ENCODE measurements at places on chromosomes 6 and 20. TPM values are rescaled to one million over a fixed set of nuclear protein-coding genes. Genes with fewer than 3 reads are reported as not detected.

- no peak for DNase-seq
Measured at GRCh38 chr6:44116641-44117382, 10.4 kb downstream of the MRPL14 start.

The ADTRP gene
- total RNA-seq, result 0.86 TPM

- no peak for DNase-seq
Measured at GRCh38 chr6:91534614-91535013, 947.7 kb upstream of the MAP3K7 start.

The TMEM74B gene
- 25.7 TPM for total RNA-seq

- no peak for DNase-seq
Measured at GRCh38 chr6:48973491-48973890, 489.6 kb downstream of the MMUT start.

The VNN1 gene
- not detected for total RNA-seq

GRCh38 chr20:49543858-49544437, 24.0 kb downstream of the PTGIS start:
- DNase-seq, result no peak

DNA sequence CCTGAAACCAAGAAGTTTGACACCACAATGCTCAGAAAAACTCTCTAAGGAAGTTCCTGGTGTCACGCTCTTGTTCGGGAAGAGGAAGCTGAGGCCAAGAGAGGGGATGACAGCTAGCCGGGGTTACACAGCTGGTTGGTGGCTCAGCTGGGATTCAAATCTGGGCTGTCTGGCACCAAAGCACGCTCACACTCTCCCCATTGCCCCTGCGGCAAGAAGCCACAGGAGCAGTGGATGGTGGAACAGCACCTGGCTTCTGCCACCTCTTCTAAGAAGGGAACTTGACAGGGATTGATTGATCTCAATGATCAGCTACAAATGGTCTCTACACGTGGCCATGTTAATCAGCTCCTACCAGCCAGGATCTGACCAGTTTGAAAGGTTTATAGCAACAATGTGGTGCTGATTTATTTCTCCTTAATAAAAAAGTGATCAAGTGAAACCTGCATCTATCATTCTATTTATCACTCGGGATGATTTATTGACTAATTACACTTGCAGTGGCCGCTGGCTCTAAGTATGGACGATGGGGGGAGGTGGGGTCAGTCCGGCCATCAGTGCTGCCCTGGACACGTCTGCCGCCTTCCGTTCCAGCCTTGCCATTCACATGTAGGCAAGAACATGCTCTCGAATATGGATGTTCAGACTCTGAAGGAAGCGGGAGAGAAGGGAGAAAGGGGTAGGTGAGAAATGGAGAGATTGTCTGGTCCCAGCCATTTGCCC, 71.9 kb upstream of the TOP1 start:
- no peak for DNase-seq

DNA sequence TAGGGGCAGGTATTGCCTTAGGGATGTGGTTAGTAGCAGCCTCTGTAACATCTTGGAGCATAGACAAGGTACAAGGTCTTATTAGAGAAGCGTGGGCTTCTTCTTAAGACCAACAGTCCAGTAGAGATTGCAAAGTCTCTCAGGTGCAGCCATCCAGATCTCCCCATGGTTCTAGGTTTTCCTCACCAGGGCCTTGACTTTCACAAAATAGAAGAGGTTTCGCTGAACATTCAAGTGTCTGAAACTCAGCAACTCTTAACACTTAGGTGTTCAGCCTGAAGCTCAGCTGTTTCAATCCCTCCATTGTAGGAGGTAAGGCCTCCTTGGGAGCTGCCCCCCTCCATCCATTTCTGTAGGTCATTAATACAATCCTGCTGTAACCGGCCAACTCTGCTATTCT, 44.4 kb downstream of the GOPC start:
- DNase-seq, result no peak

GRCh38 chr6:100620085-100620840, 155.5 kb upstream of the SIM1 start:
- DNase-seq, result no peak

The SLPI gene
- total RNA-seq, result 5.4 TPM

The NOTCH4 gene
- 0.81 TPM for total RNA-seq

The CLDN20 gene
- total RNA-seq, result not detected

- peak; percentile 40 for DNase-seq
Measured at GRCh38 chr6:132300323-132300949, 100.8 kb downstream of the MOXD1 start.

DNA sequence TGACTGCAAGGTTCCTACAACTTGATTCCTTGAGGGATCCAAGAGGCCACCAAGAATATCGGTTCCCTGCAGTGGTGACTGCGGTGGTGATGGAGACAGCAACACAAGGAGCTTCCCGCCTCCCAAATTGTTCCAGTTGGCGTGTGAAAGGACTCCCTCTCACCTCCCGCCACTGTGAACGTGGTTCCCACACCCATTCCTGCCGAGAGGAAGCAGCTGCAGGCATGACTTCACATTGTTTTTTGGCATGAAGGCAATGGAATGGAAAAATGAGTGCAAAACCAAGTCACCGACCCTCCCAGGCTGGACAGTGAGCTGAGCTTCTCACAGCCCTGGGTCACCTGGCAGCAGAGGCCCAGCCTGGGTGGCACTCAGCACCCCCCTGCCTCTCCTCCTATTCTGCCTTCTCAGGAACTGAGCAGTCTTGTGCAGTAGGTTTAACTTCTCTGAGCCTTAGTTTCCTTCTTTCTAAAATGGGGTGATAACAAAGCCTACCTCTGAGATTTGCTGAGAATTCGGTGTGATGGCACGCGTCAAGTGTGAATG, 75.0 kb downstream of the CNKSR3 start:
- no peak for DNase-seq

GRCh38 chr20:18436847-18437246, 30.0 kb downstream of the DZANK1 start:
- no peak for DNase-seq

The COX4I2 gene
- not detected for total RNA-seq

GRCh38 chr6:82761674-82762345, 303.8 kb downstream of the UBE3D start:
- no peak for DNase-seq

GRCh38 chr20:62482146-62482809, 6.5 kb upstream of the GATA5 start:
- DNase-seq, result no peak

GRCh38 chr6:52155791-52156576, 30.2 kb upstream of the IL17A start:
- DNase-seq, result no peak

GRCh38 chr20:48219306-48219705, 434.0 kb upstream of the SULF2 start:
- DNase-seq, result no peak

DNA sequence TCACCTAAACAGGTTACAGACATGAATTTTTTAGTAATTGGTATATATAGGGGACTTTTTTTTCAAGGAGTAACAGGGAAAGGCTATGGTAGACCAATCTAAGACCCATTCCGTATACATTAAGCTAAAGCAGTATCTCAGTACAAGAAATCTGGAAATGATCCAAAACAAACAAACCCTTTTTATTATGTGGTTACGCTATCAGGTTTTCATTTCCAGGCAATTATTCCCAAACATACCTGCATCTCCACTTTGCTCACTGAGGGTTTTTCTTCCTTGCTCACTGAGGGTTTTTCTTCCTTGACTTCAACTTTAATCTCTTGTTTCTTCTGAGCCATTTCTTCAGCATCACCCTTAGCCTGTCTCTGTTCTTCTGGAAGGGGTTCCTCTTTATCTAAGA, 107.3 kb downstream of the EPB41L2 start:
- no peak for DNase-seq

DNA sequence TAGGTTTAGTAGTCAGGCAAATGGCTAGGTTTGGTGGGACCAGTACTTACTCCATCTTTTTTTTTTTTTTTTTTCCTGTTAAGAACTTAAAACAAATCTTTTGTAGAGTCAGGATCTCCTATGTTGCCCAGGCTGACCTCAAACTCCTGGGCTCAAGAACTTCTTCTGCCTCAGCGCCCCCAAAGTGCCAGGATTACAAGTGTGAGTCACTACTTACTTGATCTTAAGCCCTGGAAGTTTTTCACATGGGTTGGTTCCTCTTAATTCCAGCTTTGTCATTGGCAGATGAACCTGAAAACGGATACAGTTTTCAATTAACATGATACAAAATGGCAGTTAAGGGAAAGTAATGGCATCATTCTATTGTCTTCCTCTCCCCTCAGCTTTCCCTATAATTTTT, 179.4 kb upstream of the JAG1 start:
- no peak for DNase-seq

The DAAM2 gene
- total RNA-seq, result not detected

DNA sequence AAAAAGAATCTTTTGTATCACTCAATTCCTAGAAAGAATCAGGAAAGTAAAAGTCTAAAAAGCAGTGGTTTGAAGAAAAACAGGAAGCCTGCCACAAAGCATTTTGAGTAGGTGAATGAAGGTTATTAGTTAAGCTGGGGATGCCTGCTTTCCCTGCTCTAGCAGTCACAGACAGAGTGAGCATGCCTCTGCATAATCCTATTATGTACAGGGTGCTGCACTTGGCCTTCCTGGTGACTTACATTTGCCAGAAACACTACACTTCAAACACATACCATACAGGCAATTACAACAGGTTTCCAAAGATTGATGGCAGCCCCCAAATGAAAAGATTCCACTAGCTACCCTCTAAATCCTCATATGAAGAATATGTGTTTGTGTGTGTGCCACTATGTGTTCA, 130.8 kb downstream of the TPBG start:
- no peak for DNase-seq

The SLC23A2 gene
- total RNA-seq, result 16.3 TPM

The ARFGAP1 gene
- 94.4 TPM for total RNA-seq

- no peak for DNase-seq
Measured at GRCh38 chr6:63883597-63883996, 248.0 kb downstream of the PHF3 start.

- DNase-seq, result peak; percentile 62
Measured at GRCh38 chr20:33262658-33263065, 20.4 kb upstream of the BPIFB1 start.

GRCh38 chr6:158207422-158207788, 39.3 kb downstream of the GTF2H5 start:
- no peak for DNase-seq

The ABHD16B gene
- not detected for total RNA-seq

- no peak for DNase-seq
Measured at GRCh38 chr6:149264629-149265028, 52.9 kb upstream of the TAB2 start.

DNA sequence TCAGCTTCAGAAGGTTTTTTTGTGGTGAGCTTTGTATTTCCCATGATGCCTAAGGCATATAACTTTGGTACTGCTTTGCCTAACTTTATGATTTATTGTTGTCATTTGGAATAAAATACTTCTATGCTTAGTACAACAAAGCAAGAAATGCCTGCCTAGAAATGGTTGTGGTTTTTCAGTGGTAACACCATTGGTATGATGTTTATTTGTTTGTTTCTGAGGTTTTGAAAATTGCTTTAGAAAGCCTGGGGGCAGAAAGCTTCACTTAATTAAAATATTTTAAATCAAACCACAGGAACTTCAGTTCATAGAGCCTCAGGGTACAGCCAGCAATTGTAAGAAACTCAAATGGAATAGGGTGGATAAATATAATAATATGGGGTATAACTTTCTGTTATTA, 351.2 kb upstream of the MAP3K7 start:
- DNase-seq, result no peak

DNA sequence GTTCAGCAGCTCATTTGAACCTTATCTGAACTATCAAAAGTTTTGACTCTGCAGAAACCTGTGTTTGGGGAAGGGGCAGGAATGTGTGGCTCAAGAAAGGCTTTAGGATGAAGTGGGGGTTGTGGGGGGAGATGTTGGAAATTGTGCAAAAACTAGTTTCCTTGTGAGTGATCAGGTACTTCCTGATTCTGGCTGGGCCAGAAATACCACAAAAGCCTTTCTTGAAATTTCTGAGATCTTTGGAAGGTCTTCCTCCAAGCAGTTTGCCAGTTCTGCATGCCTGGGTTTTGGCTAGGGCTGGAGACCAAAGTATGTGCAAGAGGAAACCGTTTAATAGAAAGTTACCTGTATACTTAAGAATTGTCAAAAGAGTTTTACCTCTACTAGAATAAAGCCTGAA, 116.6 kb downstream of the BMP2 start:
- DNase-seq, result no peak

- no peak for DNase-seq
Measured at GRCh38 chr6:106731144-106731842, 101.9 kb downstream of the QRSL1 start.

- no peak for DNase-seq
Measured at GRCh38 chr6:41515995-41516394, 30.2 kb upstream of the FOXP4 start.

The GPX5 gene
- total RNA-seq, result not detected

The PNLDC1 gene
- 0.37 TPM for total RNA-seq

The KHDC1 gene
- total RNA-seq, result 9.1 TPM

The DLK2 gene
- 1.6 TPM for total RNA-seq

The MAP7 gene
- 35.5 TPM for total RNA-seq

The TEAD3 gene
- total RNA-seq, result 21.8 TPM
